ENCODE measurements at places on chromosomes 16 and 17.
A peak's percentile ranks its signal among the peaks of the same experiment; 100 is the strongest.

DNA sequence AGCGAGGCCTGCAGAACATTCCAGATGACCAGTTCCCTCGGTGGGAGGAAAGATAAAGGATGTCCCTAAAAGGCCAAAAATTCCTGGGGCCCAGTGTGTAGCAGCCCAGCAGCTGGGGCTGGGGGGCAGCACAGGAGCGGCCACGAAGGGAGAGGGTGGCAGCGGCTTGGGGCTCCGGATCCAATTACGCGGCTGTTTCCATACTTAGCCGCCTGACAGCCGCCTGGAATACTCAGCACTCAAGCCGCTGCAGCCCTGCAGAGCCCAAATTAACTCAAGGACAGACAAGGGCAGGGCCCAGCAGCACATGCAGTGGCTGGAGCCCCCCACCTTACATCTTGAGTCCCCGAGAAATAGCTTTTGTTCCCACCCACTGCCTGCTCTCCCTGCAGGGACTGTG is 1.3 kb downstream of the SRL start:
- no peak overlapping the region for H3K4me3 ChIP-seq
- no peak overlapping the region for H3K27ac ChIP-seq
- peaks cover 13% of the 10 kb centered on the region for H3K27me3 ChIP-seq
- no peak for DNase-seq
- H3K36me3 ChIP-seq = peaks cover 4% of the 10 kb centered on the region

- H3K4me1 ChIP-seq = peaks cover 21% of the 10 kb centered on the region
- peak overlapping the region; percentile 36 for H3K27ac ChIP-seq
- peaks cover 7% of the 10 kb centered on the region for H3K27me3 ChIP-seq
- peak overlapping the region; percentile 15 for H3K4me3 ChIP-seq
Observed at GRCh38 chr17:17767154-17767869, 69.5 kb downstream of the SREBF1 start.

GRCh38 chr16:23148166-23148512 is 1.1 kb downstream of the USP31 start:
- no peak for DNase-seq
- peaks cover 14% of the 10 kb centered on the region for H3K27me3 ChIP-seq
- peak overlapping the region; percentile 97 for H3K4me3 ChIP-seq
- H3K27ac ChIP-seq = peak overlapping the region; percentile 78

DNA sequence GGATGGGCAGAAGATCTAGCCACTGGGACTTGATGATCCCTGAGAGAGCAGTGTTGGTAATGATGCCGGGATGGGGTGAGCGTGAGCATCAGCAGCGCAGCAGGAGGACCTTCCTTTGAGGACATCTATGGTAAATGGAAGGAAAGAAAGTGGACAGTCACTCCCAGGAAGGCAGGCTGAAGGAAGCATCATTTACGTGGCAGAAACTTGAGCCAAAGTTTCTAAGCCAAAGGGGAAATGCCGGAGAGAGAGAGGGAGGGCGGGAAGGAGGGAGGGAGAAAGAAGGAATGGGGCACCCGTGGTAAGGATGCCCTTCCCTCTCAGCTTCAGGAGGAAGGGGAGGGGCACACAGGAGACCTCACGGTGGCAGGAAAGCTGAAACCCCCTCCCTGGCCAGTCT is 86.3 kb upstream of the CACNG5 start:
- DNase-seq = no peak
- peaks cover 4% of the 10 kb centered on the region for H3K27me3 ChIP-seq
- H3K36me3 ChIP-seq = no peaks in the 10 kb centered on the region
- no peak overlapping the region for H3K4me3 ChIP-seq
- H3K27ac ChIP-seq = no peak overlapping the region
- H3K4me1 ChIP-seq = peaks cover 5% of the 10 kb centered on the region

Data from endothelial cell (in vitro differentiated cells).